ENCODE measurements at places on chromosomes 7 and 10.

DNA sequence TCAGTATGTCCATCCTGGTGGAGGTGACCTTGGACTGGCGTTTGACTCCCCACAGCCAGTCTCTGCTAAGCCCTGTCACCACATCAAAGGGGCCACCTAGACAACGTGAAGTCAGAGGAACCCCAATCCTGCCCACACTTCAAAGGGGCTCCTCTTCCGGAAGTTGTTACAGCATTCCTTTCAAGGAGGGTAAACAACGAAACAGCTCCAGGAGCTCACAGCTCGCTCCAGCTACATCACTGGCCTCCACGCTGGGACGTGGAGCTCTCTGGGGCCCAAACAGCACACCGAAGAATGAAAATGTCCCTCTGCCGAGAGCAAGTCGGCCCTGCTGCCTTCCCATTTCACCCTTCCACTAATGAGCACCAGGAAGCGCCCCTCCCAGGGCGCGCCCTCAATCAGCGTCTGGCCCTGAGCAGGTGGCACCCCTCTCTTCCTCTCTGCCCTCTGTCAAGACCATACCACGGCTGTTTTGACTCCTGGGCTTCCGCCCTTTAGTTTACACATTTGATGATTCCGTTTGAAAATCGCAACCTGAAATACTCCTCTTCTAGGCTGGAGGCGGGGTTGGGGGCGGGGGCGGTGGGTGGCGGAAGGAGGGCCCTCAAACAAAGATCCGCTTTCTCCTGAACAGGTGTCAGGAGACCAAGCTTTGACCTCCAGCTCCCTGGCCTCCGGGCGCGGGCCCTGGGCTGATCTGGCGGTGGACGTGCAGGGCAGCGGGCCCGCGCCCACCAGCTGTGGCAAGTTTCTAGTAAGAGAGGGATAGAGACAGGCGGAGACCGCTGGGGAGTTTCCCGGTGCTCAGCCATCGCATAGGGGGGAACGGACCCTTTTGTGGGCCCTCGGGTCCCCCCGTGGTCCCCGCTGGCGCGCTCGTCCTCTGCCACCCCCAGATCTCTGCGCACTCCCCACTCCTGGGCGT, 53.1 kb upstream of the KDM7A start:
- DNase-seq, result peak; percentile 73

DNA sequence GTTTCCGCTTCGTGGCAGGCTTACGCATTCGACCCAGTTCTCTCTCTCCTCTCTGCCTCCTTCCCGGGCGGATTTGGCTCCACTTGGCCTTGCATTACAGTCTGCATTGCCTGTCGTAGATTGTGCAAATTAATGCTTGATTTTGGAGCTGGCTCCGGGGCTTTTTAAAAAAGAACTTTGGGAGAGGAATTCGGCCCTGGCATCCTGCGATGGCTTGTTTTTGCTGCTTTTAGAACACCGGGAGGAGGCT, 767 bp downstream of the EIF4EBP2 start:
- no peak for DNase-seq

DNA sequence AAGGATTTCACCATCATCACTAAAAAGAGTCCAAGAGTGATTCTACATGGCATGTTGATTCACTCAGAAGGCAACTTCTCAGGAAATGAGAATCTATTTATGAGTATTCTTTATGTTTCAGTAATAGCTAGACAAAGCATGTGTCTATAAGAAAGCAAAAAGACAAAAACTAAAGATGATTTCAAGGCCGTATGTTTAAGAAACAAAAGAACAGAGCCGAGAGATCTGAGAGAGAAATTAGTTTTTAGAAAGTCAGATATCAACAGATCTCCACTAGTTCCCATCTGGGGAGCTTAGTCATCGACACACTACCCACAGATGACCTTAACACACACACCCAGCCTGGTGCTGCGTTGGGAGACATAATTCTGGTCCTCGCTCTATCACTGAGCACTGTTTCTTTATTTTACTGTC, 21.0 kb downstream of the PIP4K2A start:
- no peak for DNase-seq

- DNase-seq, result no peak
Observed at GRCh38 chr10:112135604-112136003, 48.0 kb downstream of the GPAM start.

GRCh38 chr10:12564173-12564572, 214.8 kb downstream of the CAMK1D start:
- no peak for DNase-seq

- DNase-seq, result peak; percentile 98
Observed at GRCh38 chr7:21427182-21427870, 557 bp upstream of the SP4 start.

DNA sequence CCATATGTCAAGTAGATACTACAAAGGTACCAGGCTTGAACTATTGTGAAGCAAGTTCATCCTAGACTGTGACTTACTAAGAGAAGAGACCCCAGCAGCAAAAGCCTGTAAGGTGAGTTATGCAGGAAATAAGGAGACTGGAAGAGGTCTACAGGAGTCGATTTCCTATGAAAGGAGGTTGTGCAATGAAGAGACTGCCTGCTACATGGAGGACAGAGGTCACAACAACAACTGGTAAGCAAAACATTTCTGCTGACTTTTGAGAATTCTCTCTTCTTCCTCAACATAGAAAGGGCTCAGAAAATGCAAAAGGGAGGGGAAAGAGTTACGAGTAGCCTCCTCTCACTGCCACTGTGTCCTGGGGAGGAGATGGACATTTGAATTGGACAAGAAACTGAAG, 42.4 kb downstream of the PDK4 start:
- no peak for DNase-seq
